ENCODE measurements at places on chromosomes 3 and 15.
A peak's percentile ranks its signal among the peaks of the same experiment; 100 is the strongest.

- no peak for DNase-seq
Observed at GRCh38 chr3:11435440-11436165, 163.4 kb downstream of the ATG7 start.

DNA sequence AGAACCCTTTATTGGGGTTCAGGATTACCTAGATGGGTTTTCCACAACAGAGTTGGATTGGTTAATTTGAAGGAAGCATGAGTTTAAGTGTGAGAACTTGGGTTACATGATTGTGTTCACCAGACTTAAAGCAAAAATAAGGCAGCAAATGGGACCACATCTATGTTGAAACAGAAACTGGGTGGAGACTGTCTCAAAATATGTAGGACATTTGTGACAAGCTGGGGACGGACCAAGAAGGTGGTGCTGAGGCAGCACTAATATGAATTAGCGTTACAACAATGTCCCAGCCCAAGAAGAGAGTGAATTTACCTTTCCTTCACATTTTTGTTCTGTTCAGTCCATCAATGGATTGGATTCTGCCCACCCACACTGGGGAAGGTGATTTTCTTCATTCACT lies 866 bp upstream of the AADACL2 start:
- DNase-seq, result no peak

GRCh38 chr15:43143203-43143941 lies 10.0 kb downstream of the TMEM62 start:
- no peak for DNase-seq

DNA sequence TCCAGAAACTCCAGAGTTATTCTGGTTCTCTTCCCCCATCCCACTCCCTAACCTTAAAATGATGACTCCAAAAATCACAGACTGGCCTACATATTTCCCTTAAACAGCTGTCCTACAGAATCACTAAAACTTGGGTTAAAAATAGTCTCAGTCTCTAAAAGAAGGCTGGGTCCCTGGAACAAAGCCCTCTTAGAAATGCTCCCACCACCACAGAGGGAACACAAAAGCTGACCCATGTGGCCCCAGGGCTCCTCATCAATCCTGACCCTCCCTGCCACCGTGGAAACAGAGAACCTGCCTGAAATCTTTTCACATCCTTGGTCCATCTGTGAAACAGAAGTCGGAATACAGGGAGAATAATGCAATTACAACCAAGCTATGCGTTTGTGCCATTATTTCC lies 55.7 kb upstream of the DCLK3 start:
- DNase-seq, result no peak

DNA sequence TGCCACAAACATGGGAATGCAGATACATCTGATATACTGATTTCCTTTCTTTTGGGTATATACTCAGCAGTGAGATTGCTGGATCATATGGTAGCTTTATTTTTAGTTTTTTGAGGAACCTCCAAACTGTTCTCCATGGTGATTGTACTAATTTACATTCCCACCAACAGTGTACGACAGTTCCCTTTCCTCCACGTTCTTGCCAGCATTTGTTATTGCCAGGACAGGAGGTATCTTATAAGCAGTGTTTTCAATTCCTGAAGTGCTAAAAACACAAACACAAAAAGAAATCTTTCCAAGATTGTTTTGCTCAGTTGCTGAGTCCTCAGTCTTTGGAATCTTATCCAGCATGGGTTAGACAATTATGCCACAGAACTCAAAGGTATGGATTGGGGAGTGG lies 13.5 kb downstream of the GTF2E1 start:
- DNase-seq, result no peak

DNA sequence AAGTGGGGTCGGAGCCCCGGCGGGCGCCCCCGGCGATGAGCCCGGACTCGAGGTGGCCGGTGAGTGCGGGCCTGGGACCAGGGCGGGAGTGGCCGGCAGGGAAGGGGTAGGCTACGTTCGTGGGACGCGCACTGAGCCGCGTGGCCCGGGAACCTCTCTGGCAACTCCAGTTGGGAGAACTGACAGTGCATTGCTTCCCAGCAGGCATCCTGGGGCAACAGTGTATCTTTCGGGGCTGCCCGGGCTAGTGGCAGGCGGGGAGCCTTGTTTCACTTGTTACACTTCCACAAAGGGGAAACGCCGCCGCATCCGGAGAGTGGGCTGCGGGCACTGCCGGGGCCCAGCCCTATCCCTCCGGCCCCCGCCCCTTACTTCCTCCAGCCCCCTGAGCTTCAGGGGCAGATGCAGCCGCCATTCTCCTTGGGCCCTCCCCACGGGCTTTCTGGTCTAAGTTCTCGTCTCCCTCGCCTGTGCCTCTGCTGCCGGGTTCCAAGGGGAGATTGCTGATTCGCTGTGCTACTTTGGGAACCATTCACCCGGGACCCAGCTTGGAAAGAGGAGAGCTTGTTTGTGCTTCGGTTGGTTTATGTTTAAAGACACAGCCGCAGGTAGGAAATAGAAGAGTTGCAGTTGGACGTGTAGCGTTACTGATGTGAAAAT lies 675 bp downstream of the BRPF1 start:
- peak; percentile 54 for DNase-seq

All from CD8-positive, alpha-beta memory T cell (primary cell).